ENCODE measurements at places on chromosomes 2 and 18. TPM values are rescaled to one million over a fixed set of nuclear protein-coding genes. Genes with fewer than 3 reads are reported as not detected.

Gene GKN1
- not detected for total RNA-seq

Gene SKOR2
- not detected for total RNA-seq

Gene LIMS2
- total RNA-seq: 2.6 TPM

Gene POTEC
- not detected for total RNA-seq

Gene MALT1
- total RNA-seq: 38.4 TPM

Gene EGR4
- total RNA-seq: not detected

Gene RNF152
- total RNA-seq: 11.9 TPM

Gene FN1
- total RNA-seq: 24,089 TPM

Gene SLC4A3
- 6.6 TPM for total RNA-seq

Gene POTEJ
- total RNA-seq: not detected

Gene CDH19
- not detected for total RNA-seq

Gene CD8B
- total RNA-seq: not detected

Gene DCDC2C
- not detected for total RNA-seq

All from smooth muscle cell of the umbilical artery (primary cell).